Foreskin keratinocyte (primary cell): ENCODE measurements at places on chromosomes 13 and 19.

GRCh38 chr13:50030315-50030714 is 15.1 kb downstream of the KCNRG start:
- DNase-seq: peak; percentile 1

DNA sequence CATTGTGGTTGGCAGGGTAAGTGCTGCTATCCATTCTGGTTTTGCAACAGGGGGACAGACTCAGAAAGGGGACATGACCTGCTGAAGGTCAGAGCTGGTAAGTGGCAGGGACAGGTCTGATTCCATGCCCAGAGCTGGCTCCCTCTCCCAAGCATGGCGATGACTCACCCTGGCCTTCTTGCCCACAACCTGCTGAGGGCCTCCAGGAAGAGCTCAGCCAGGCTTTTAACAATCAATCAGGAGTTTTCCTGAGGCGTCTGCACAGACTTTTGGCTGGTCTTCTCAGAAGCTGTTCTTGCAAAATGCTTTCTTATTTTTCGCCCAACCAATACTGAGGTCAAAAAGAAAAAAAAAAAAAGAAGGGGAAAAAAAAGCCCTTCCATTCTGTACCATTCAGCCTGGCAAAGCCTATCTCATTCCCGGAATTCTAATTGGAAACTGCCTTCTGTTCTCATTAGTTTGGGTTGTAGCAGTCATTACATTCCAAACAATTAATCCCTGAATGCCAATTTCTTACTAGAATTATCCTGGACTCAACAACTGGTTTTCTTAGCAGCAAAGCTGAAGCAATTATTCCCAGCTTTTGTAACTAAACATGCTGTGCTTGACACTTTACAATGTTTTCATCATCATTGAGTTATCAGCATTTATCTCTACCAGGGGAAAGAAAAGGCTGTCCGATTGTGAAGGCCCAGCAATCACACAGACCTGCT is 17.7 kb downstream of the SIAH3 start:
- no peak for DNase-seq

DNA sequence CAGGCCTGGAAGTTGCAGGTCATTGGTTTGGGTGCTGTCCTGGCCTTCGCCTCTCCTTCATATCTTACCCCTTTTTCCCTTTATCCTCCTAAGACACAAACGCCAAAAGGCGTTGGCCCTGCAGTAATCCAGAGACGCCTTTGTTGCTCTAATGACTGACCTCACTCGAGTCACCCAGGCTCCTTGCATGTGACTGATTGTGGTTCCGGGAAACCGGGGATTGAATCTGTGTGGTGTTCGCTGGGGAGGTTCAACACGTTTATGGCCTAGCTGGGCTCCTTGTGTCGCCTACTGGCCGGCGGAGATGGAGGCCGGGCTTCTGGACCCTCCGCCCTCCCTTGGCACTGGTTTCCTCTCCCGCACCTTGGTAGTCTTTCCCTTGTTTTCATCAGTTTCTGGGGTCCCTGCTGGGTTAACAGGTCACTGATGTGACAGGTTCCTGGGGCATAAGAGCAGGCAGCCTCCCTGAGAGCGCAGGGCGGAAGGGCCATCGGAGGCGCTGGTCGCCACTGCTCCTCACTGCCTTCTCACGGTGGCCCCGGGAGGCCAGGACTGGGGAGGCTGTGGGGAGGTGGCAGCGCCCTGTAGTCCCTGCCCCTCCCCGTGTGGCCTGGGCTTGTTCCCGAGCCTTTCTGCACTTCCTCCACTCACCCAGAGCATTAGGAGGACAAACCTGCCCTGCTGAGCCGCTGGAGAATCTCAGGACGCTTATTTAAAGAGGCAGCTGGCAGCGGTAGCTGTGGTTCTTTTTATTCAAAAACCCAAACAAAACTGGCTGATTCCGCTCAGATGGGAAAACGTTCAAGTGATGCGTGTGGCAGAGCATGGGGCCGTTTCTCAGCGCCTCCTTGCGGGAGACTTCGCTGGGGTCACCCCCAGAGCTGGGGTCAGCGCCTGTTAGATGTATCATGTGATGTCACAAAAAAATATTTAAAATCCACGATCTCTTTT is 18.1 kb upstream of the NDUFS7 start:
- no peak for DNase-seq

DNA sequence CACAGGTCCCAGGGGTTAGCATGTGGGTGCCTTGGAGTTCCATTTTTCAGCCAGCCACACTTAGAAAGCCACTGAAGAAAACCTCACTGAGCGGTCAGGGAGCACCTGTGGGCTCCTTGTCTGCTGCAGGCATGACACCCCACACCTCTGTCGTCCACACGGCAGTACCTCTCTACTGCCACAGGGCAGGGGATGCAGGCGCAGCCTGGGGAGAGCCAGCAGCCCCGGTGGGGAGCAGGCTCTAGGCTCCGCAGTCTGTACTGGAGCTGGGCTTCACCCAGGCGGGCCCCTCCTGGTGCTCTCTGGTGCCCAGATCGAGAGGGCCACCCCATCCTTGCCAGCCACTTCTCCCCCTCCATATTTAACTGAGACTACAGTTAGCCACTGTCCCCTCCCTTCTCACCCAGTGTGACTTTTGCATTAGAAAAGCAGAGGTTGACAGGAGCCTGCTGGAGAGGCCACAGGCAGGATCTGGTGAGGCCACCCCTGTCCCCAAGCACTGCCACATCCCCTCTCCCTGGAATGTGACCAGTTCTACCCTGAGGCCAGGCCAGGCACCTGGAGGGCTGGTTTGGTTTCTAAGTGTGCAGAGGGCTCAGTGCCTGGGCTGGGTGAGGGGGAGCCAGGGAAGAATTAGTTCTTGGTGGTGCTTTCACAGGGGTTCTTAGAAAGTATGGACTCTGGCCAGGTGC is 104.4 kb downstream of the KDM4B start:
- no peak for DNase-seq

DNA sequence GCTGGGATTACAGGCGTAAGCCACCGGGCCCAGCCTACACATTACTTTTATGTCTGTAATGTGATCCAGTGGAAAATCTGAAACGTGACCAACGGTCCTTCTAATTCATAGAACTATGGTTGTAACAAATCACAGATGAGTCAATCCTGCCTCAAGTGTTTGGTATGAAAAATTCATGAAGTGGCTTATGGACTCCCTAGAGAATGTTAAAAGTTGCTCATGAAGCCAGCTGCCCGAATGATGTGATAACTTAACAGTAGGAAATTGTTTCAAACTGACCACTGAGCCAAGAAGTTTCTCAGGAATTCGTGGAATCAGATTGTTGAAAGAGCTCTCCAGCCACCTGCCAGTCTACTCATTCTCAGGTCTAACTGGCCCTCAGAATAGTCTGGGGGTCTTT is 59.4 kb upstream of the FARP1 start:
- DNase-seq: peak; percentile 90
